Osteocyte (in vitro differentiated cells): ENCODE measurements at places on chromosomes 1 and 21.

DNA sequence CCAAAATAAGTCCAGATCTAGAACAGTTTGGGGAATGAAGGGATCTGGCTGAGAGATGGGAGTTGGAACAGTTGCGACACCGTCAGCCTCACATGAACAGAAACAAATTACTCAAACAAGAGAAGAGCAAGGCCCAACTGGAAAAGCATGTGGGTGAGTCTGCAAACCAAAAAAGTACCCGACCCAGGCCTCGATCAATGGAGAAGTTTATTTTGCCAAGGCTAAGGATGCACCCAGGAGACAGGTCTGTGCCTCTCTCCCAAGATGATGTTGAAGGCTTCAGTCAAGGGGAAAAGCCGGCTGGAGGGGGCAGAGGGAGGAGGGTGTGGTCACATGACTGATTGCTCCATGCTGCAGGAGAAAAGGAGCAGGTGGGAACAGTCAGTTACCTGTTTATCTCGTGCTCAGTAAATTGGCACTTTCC, 42.3 kb downstream of the KRTAP10-1 start:
- H3K36me3 ChIP-seq: no peaks in the 10 kb centered on the region
- H3K4me3 ChIP-seq: no peak overlapping the region
- peaks cover 15% of the 10 kb centered on the region for H3K27me3 ChIP-seq
- H3K27ac ChIP-seq: no peak overlapping the region

DNA sequence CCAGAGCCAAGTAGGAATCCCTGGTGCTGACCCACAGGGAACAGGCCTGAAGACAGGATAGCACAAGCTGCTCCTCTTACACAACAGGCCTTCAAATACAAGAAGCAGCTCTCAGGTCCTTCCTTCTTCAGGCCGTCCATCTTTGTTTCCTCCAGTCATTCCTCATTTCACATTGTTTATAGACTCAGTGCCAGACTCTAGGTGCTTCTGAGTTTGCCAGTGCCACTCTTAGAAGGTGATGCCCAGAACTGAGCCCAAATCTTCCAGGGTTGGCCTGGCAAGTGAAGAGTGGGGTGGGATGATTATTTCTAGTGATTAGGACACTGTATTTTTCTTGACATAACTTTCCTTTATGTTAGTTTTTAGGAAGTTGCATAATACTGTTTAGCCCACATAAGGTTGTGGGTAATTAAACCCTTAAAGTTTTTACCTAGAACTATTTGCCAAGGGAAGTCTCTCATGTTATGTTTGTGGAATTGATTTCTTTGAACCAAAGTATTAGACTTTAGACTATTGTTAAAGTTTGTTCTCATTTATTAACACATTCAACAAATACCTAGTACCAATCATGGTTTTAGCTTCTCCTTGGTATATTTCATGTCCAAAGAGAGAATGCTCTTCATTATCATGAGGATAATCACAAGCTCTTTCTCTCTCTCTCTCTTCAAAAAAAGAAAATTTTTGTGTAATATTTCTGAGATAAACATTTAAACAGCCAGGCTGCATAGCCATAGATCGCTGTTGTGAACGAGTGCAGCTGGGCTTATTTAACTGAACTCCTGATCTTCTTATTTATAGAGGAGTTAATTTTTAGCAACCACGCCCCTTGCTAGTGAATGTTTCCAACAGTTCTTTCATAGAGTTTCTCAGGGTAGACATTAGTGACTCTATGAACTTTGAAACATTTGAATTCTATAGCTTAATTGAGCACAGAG, 47.7 kb downstream of the PGM1 start:
- H3K27ac ChIP-seq: no peak overlapping the region
- H3K4me3 ChIP-seq: no peak overlapping the region
- peaks cover 28% of the 10 kb centered on the region for H3K36me3 ChIP-seq
- peaks cover 34% of the 10 kb centered on the region for H3K4me1 ChIP-seq
- no peak for DNase-seq

DNA sequence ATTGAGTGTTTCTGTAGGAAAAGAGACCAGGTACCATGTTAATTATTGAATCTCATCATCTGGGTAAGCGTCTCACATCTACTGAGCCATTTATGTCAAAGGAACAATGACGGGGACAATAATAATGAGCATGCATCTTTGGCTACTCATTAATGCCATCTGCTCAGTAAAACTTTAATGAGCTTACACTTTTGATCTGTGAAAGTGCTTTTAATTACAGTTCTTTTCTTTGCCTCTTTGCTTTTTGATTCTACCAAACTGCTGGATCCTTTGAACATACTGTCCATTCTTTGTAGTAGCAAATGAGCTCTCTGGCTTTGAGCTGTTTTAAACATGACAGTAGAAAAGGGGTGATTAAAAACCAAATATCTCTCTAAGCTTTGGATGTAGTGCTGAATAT, 181.2 kb upstream of the IVNS1ABP start:
- DNase-seq: no peak
- H3K36me3 ChIP-seq: no peaks in the 10 kb centered on the region
- H3K4me1 ChIP-seq: peaks cover 8% of the 10 kb centered on the region

DNA sequence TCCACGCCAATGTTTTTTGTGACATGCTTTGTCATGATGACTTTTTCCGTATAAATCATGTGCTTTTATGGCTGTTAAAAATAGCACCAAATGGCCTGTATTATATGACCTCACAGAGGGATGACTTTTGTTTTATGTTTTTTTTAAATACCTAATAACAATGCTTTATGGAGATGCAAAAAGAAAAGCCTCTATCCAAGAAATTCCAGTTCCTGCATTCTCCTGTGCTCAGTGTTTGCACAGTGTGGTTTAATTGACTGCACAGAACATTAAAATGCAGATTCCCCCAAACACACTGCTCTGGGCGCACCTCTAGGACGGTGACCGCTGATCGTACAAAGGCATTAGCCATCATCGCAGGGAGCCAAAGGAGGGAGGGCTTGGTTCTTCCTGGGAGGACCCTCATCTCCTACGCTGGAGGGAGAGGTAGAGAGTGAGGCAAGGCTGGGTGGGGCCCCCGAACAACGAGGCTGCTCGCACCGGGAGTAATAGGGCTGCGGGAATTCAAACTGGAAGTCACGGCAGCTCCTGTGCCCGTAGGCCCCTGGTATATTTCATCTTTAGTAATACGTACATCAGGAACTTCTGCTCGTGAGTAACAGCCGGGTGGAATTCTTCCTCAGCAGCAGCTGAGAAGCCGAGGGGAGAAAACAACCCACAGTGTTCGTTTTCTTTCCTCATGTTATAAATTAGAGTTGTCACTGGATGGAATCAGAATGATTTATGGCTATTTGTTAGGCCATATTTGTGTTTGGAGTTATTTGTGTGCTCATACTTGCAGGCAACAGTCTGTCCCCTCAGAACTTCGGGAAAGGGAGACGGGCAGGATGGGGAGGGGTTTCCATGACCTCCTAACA, 465.6 kb downstream of the CAMTA1 start:
- peaks cover 3% of the 10 kb centered on the region for H3K4me1 ChIP-seq
- H3K36me3 ChIP-seq: no peaks in the 10 kb centered on the region
- no peak overlapping the region for H3K4me3 ChIP-seq
- peak; percentile 73 for DNase-seq
- no peak overlapping the region for H3K27ac ChIP-seq
- peaks cover 2% of the 10 kb centered on the region for H3K27me3 ChIP-seq

- H3K27me3 ChIP-seq: no peaks in the 10 kb centered on the region
- DNase-seq: peak; percentile 89
- H3K27ac ChIP-seq: no peak overlapping the region
- no peak overlapping the region for H3K4me3 ChIP-seq
Measured at GRCh38 chr1:53278298-53278725, 40.0 kb upstream of the MAGOH start.

DNA sequence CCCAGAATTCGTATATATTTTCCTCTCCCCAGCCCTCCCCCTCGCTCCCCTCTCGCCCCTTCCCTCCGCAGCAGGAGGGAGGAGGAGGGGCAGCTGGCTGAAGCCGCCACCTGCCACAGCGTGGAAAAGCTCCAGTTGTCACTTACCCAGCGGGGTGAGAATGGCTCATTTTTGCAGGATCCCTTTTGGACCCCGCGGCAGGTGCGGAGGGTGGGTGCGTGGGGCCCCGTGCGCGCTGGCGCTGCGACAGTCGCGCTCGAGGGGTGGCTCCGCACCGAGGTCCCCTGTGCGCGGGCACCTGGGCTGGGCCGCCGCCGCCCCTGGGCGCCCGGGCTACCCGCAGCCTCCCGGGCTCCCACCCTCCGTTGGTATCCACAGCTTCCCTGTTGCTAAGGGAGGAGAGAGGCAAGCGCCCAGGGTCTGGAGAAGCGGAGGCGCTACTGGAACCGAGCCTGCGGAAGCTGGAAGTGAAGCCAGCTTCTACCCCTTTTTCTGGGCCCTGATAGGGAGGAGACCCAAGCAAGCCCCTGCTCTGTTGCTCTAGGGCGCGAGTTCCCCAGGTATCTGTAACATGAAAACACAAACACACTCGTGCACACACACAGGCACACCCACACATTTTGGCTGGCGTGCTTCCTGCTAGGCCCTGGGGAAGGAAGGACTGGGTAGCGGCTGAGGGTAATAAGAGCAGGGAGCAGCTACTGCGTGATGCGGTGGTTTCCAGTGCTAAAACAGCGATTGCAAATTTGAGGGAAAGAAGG, at the start of gene ERICH3:
TSS of gene ERICH3 (minus strand) at position 442 of the 761 bp plus-strand sequence. CDS start at position 169, 273 bp downstream.
- no peak within 1 kb of the TSS for H3K27ac ChIP-seq
- H3K36me3 ChIP-seq: no peaks in the 10 kb centered on the region
- no peak for DNase-seq
- H3K27me3 ChIP-seq: peaks cover 20% of the 10 kb centered on the region

DNA sequence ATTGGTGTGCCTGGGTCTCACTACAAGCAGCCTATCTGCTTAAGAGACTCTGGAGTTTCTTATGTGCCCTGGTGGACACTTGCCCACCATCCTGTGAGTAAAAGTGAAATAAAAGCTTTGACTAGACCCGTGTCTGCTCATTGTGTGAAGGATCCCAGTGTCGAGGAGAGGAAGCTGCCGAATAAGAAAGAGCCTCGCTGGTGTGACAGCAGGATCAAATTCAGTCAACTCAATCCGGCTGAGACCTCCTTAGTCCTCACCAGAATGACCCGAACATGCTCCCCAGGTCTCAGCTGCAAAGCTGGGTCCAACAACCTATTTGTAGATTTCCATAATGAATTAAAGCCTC, 14.8 kb downstream of the CD2 start:
- no peaks in the 10 kb centered on the region for H3K4me1 ChIP-seq
- DNase-seq: no peak
- peaks cover 17% of the 10 kb centered on the region for H3K27me3 ChIP-seq
- H3K4me3 ChIP-seq: no peak overlapping the region
- no peak overlapping the region for H3K27ac ChIP-seq

- no peak overlapping the region for H3K4me3 ChIP-seq
- no peaks in the 10 kb centered on the region for H3K27me3 ChIP-seq
- no peak for DNase-seq
- H3K27ac ChIP-seq: no peak overlapping the region
Measured at GRCh38 chr1:15720861-15721260, 15.2 kb upstream of the SLC25A34 start.

GRCh38 chr1:1021920-1022259, 2.0 kb downstream of the AGRN start:
- no peak overlapping the region for H3K27ac ChIP-seq
- H3K4me3 ChIP-seq: peak overlapping the region; percentile 6
- no peaks in the 10 kb centered on the region for H3K27me3 ChIP-seq
- H3K36me3 ChIP-seq: no peaks in the 10 kb centered on the region
- no peak for DNase-seq

DNA sequence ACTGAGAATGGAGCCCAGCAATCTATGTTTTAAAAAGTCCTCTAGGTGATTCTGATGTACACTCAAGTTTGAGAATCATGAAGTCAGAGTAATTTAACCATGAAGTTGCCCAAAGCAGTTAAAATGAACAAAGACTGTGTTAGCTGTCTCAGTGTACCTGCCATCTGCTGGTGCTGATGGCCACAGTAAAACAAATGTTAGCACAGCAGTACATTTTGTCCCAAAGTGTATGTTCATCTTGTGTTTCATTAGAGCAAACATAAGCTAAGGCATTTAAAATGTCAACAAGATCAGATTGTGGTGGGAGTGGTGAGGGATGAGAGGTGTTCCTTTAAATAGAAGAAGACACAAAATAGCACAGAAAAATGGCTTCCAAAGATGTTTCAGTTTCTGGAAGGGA, 31.1 kb downstream of the FYB2 start:
- H3K4me1 ChIP-seq: peaks cover 4% of the 10 kb centered on the region
- DNase-seq: no peak
- H3K27me3 ChIP-seq: peaks cover 7% of the 10 kb centered on the region
- H3K36me3 ChIP-seq: no peaks in the 10 kb centered on the region

DNA sequence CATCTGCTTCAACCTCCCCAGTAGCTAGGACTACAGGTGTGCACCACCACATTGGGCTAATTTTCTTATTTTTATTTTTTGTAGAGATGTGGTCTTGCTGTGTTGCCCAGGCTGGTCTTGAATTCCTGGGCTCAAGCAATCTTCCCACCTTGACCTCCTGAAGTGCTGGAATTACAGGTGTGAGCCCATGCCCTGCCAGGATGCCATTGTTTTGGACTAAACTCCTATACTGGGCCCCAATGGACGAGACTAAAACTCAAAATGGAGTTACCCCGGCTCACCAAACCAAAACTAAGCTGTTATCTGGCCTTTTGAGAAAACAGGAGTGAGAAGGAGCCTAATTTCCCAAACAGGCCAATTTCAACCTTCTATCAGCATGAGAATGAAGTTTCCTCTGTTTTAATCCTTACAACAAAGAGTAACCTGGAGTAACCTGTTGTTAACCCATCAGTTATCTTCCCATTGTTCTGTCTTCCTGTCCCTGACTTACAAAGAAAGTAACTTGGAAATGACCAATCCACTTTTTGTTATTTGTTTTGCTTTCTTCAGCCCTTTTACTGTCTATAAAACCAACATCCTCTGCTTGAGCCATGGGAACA, 29.6 kb downstream of the DMRTA2 start:
- no peaks in the 10 kb centered on the region for H3K4me1 ChIP-seq
- no peak for DNase-seq
- H3K27me3 ChIP-seq: peaks cover 12% of the 10 kb centered on the region
- no peak overlapping the region for H3K27ac ChIP-seq
- H3K36me3 ChIP-seq: no peaks in the 10 kb centered on the region

- H3K27me3 ChIP-seq: no peaks in the 10 kb centered on the region
- H3K27ac ChIP-seq: no peak overlapping the region
- DNase-seq: no peak
- no peak overlapping the region for H3K4me3 ChIP-seq
- H3K36me3 ChIP-seq: peaks cover 34% of the 10 kb centered on the region
- H3K4me1 ChIP-seq: no peaks in the 10 kb centered on the region
Measured at GRCh38 chr1:63547621-63548294, 24.4 kb downstream of the EFCAB7 start.

DNA sequence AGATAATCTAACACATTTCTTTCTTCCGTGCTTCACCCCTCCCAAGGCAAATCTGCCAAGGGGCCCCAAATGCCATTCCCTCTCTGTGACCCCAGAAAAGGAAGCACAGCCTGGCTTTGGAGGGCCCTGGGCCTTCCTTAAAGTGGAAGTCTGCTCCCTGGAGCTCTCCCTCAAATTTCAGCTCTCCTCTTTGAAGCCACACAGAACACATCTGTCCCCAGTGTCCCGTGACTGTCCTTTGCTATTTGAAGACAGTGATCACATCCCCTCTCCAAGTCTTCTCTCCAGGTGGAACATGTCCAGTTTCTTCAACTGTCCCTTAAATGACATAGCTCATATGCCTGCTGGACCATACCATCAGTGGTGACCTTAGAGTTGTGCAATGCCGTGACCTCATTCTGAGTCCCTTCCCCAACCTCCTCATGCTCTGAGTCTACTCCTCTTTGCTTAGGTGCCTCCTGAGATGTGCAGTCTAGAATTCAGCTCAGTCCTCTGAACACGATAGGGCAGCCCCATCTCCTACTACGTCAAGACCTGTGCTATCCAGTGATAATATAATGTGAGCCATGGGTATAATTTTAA, 18.4 kb upstream of the FOXO6 start:
- no peak overlapping the region for H3K27ac ChIP-seq
- no peak for DNase-seq
- H3K4me1 ChIP-seq: no peaks in the 10 kb centered on the region
- H3K27me3 ChIP-seq: peaks cover 30% of the 10 kb centered on the region
